ENCODE measurements at places on chromosomes 7 and 10.
A peak's percentile ranks its signal among the peaks of the same experiment; 100 is the strongest.

GRCh38 chr10:3197348-3198003 lies 24.9 kb upstream of the PITRM1 start:
- DNase-seq = peak; percentile 39

GRCh38 chr10:7789390-7789789 lies 1.4 kb downstream of the ATP5F1C start:
- no peak for DNase-seq

GRCh38 chr10:82267014-82267413 lies 392.0 kb downstream of the NRG3 start:
- no peak for DNase-seq

DNA sequence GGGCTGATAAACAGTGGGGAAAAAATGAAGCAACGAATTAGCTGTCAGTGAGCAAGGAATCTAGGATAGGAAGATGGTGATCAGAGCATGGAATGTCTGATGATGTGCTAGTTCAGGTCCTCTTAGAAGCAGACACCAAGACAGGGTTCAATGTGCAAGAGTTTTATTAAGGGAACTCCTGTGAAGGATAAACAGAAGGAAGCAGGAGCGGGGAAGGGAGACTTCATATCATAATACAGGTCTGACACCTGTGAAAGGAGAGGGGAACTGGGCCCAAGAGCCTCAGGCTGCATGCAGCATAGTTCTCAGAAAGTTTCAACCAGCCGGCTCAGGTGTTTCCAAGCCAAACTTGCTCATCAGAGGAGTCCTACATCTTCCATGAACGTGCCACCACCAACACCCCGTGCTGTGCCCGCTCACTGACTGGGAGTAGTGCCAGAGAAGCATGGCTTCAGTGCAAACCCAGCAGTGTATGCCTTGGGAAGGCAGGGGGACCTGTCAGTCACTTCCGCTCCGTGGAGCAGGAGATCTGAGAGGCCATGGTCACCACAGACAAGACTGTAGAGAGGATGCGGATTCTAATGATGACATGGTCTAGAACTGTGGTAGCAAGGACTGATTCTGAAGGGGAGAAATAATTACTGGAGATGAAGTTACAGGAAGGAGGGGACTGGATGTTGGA lies 45.8 kb downstream of the ZNF800 start:
- DNase-seq = no peak

DNA sequence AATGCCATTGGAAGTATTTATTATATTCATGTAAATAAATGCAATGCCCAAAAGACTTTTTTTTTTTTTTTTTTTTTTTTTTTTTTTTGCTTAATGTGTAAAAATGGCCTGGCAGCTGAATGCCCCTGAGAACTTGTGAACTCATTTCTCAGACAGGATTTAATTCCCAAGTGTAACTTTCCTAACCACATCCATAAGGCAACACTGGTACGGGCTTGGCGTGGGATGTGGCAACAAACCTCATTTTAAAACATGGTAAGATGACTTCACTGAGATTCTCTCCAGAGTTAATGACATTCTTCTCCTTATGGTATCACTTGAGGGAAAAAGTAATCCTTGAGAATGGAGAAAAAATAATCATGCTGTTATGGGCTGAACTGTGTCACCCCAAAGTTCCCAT lies 150.4 kb downstream of the DGKI start:
- DNase-seq = no peak

DNA sequence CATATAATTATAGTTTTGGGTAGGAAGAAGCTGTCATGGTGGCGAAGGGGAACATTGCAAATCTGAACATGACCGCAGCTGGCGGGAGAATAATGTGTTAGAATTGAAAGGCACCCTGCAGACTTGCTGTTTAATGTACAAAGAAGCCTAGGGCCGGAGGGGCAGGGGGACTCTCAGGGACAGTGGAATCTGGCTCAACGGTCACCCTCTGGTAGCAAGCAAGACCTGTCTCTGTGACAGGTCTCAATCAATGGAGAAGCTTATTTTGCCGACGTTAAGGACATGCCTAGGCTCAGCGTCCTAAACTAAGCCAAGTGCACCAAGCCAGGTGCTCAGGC lies 177.3 kb downstream of the NSUN6 start:
- DNase-seq = no peak

- no peak for DNase-seq
Observed at GRCh38 chr7:31767686-31768358, 80.8 kb downstream of the PPP1R17 start.

DNA sequence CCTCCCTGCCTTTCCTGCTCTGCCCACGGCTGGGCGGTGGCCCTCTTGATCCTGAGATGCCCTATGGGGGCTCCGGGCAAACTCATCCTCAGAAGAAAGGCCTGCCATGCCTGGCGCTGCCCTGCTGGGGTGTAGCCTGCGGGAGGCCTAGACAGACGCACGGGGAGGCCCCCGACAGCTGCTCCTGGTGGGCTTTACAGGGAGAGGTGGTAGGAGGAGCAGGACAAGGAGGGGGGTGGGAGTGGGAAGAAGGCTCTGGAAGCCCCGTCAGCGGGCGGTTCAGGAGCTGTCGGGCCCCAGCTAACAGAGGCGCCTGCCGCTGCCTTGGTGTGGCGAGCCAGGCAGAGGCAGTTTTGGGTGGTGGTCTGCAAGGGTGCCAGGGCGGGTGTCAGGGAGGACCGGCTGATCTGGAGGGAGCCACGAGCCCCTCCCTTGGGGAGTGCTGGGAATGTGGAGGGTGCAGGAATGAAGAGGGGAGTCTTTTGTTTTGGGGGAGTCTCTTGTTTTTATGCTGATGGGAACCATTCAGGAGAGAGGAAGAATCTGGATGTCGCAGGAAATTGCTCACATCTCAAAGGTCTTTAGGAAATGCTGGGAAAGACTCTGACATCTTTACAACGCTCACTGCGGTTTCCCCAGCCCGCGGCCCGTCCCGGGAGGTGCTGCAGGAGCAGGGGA lies 63.5 kb downstream of the CFAP46 start:
- no peak for DNase-seq

DNA sequence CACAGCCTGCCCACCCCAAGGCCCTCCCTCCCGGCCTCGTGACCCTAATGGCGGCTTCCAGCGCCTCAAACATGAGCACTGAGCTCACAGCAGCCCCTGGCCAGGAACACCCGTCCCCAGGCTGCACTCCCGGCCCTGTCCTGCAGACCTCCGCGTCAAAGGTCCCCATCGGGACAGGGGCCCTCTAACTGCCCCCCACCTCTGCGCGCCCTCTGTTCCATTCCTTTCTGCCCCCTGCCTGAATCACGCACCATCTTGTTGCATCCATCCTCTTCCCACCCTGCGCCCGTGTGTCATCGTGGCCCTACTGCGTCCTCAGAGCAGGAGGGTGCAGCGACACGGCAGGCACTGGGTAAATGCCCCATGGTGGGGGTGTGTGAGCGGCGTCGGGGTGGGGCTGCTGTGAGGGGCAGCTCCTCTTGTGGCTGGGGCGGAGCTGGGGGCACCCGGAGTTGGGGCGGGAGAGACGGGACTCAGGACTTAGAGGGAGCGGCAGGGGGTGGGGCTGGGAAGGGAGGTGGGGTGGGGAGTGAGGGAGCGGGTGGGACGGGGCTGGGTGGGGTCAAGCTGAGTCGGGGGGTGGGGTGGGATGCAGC lies 13.4 kb downstream of the SLC29A4 start:
- no peak for DNase-seq

- no peak for DNase-seq
Observed at GRCh38 chr10:87685832-87686574, 26.3 kb downstream of the PAPSS2 start.

- DNase-seq = peak; percentile 23
Observed at GRCh38 chr7:75945297-75946168, 30.6 kb downstream of the POR start.

- DNase-seq = no peak
Observed at GRCh38 chr7:196283-196682, 3.9 kb downstream of the FAM20C start.

DNA sequence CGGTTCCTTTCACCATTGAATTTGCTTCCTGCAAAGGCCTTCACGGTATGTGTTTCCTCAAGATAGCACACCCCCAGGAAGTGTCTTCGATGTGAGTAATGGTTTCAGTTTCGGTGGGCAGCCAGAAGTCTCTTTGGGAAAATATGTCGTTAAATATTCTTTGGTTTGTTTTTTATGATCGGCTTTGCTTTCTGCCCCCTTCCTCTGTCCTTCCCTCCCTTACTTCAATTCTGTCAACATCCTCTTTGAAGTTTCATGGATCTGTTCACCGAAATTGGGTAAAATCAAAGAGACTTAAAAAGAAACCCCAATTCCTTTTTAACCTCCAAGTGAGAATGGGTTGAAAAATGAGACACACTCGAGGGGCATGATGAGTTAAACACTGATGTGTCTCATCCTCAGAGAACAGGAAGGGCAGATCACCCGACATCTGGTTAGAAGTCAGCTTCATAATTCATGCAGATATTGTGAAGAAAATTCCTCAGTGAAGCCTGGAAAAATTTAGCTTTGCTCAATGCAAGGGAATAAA lies 170.8 kb upstream of the HABP2 start:
- peak; percentile 52 for DNase-seq

- no peak for DNase-seq
Observed at GRCh38 chr7:44374007-44374763, 48.8 kb upstream of the CAMK2B start.

- DNase-seq = no peak
Observed at GRCh38 chr7:101746314-101746713, 71.1 kb upstream of the CUX1 start.

GRCh38 chr7:124577256-124577655 lies 188.3 kb downstream of the GPR37 start:
- no peak for DNase-seq

DNA sequence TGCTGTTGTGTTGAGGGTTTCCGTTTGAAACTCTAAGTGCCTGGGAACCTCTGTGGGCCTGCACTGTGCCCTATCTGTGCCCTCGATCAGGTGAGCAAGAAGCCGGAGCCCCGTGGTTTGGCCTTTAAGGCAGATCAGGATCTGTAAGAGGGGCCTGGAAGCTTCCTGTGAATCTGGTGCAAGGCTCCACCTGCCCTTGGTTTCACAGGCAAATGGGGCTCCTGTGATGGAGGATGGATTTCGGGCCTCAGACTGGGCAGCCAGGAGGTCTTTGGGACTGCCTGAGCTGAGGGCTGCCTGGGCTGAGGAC lies 21.6 kb downstream of the SCART1 start:
- peak; percentile 46 for DNase-seq

GRCh38 chr10:1399431-1400100 lies 337.8 kb downstream of the ADARB2 start:
- no peak for DNase-seq

DNA sequence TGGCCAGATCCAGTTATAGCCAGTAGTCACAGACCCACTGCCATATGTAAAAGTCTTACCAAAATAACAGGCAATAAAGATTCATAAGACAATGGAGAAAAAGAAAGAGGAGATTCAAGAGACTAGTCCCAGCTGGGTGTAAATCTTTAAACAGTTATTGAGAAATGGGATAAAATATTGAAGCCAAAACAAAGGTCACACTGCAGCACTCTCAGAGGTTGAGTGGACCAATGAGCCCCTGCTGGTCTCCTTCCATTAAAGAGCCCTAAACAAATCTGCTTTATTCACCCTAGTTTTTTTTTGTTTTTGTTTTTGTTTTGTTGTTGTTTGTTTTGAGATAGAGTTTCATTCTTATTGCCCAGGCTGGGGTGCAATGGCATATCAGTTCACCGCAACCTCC lies 98.8 kb downstream of the JMJD1C start:
- DNase-seq = no peak

GRCh38 chr7:33926535-33926934 lies 21.2 kb downstream of the BMPER start:
- no peak for DNase-seq

DNA sequence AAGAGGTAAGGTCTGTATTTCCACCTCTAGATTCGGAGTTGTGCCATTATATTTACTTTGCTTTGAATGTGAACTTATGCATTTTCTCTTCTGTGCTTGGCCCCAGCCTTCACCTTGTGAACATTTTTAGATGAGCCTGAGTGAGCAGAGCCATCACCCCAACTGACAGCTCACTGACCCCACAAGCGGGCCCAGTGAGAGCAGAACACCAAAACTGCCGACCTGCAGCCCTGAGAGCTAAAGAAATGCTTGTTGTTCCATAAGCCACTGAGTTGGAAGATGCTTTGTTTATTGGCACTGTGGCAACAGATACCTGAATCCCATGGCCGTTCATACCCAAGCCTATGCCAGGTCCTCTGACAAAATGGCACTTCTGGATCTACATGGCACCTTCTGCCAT lies 37.8 kb downstream of the C10orf90 start:
- DNase-seq = no peak

DNA sequence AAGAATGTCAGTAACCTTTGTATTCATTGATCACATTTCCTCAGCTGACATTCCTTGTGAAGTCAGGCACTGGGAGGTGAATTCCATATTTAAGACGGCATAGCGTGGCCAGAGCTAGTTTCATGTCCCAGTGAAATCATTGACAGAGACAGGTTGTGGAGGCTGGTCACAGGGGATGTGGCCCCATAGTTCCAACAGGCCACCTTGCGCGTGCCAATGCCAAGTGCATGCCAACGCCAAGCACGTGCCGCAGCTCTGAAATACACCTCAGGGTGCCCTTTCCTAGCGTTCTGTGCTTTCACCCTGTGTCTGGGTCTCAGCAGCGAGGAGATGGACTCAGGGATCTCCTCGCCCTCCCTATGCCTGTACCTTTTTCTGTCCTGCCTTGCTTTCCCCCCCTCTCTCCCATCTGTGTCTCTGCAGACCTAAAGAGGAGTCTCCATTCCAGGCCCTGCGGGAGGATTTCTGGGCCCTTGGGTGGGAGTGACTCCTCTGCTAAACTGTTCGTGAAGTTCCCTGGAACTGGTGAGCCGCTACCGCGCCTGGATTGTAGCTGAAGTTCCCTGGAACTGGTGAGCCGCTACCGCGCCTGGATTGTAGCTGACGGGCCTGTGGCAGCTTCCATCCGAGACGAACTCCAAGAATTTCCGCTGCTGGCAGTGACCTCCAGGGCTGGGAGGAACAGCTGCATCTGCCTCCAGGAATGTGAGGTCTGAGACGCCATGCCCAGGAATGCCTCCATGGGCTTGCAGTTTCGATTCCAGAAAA lies 19.7 kb downstream of the AQP1 start:
- no peak for DNase-seq

DNA sequence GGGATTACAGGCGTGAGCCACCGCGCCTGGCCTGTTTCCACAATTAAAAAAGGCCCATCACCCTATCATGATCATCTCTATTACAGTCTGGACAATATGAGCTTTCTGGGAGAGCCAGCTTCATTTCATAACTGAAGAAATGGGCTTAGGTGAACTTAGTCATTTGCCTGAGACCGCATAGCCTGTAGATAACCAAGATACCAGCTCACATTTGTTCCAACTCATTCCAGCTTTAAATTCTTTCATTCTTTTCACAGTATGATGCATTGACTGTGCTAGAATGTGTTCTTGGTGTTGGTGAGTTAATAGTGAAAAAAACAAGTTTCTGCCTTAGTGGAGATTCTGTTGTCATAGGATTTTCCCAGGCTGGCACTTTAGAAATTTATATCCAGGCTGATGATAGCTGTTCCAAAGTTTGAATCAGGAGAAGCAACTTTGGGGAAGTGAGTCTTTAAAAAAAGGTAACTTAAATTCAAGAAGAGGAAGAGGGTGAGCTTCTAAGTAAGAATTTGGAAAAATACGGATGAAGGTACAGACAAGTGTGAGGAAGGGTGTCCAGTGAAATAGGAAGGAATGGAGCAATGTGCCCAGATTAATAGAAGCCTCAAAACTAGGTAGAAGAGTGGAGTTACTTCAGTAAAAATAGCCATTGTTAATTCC lies 2.1 kb upstream of the H2AZ2 start:
- DNase-seq = no peak

- no peak for DNase-seq
Observed at GRCh38 chr10:96665306-96665705, 55.0 kb downstream of the PIK3AP1 start.
